ENCODE measurements at places on chromosomes 2 and 18. TPM values are rescaled to one million over a fixed set of nuclear protein-coding genes. Genes with fewer than 3 reads are reported as not detected.

LBX2 gene
- total RNA-seq = 0.54 TPM

GRCh38 chr2:197212344-197213262 is 98.0 kb downstream of the ANKRD44 start:
- DNase-seq = no peak

DNA sequence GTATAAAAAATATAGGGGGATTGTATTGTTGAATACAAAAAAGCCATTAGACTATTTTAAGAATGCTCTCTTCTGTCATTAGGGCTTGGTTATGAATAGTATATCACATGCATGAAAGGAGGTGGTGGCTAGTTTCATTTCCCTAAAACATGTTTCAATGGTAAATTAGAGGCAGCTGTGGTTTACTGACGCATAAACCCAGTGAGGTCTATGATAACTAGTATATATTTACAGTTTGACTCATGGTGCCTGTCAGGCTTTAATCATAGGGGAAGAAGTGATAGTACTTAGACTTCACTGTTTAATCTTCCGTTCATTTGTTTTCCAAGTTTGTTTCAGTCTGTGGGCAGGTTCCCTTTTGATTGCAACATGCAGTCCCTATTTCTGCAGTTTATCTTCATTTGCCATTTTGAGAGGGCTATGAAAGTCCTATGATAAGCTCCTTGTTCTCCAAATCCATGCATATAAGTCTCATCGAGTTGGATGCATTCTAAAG is 55.1 kb upstream of the MAP4K3 start:
- peak; percentile 36 for DNase-seq

DNA sequence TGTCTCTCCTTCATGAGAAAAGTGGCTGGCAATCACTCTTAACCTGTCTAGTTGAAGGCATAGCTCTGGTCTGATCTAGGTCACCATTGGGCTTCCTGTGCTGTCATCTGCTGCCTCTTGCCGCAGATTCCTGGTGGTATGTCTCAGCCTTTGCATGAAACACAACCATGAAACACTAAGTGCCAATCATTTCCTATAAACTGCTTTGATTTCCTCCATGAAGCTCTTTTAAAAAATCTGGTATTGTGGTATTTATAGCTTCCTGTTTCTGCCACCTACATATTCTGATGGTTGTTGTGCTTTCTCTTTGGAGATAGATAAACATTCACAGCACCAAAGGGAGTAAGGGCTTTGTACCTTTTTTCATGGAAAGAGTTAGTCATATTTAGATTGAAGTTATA is 120.0 kb upstream of the EPC2 start:
- peak; percentile 46 for DNase-seq

GRCh38 chr2:120389036-120389391 is 43.1 kb downstream of the INHBB start:
- no peak for DNase-seq

GPR39 gene
- total RNA-seq = under 0.01 TPM

FAM124B gene
- 46.3 TPM for total RNA-seq

- DNase-seq = no peak
Observed at GRCh38 chr18:13638719-13639595, 87.4 kb downstream of the FAM210A start.

DNA sequence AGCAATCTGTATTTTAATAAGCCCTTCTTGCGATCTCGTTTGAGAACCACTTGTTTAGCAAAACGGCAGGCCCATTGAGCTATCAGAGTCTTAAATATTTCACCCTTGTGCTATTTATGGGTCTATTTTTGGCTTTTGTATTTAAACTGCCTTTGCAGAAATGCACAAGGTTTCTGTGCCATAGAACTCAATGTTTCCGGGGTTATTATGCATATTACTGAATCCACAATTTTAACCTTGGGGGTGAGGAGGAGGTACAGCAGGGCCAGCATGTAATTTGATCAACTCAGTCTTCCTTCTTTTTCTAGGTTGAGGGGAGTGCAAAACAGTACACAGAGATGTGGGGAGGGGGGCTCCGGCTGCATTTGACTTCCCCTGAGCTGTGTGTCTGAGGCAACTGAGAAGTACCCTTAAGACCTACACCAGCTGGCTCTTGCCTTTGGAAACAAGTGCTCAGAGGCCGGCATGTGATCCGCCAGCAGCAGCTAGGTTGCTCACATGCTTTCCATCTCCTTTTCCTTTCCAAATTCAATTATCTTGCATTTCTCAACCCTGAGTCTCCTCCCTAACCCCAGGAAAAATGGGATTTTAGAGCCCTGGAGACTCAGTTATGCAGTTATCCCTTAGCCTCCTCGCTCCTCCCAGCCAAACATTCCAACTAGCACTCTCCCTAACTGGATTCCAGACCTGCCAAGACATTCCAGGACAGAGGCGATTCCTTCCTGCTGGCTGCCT is 103.0 kb downstream of the HNRNPLL start:
- DNase-seq = no peak

BIRC6 gene
- 229 TPM for total RNA-seq
